ENCODE measurements at places on chromosomes 7 and 10. TPM values are rescaled to one million over a fixed set of nuclear protein-coding genes. Genes with fewer than 3 reads are reported as not detected.

OR9A2 gene
- total RNA-seq = not detected

FAM241B gene
- 7.5 TPM for total RNA-seq

SCD gene
- 101 TPM for total RNA-seq

ITIH5 gene
- total RNA-seq = not detected

MACROH2A2 gene
- 17.6 TPM for total RNA-seq

PARD3 gene
- total RNA-seq = 70.0 TPM
